ENCODE measurements at places on chromosomes 2 and 18.
A peak's percentile ranks its signal among the peaks of the same experiment; 100 is the strongest.

- H3K4me1 ChIP-seq = peaks cover 23% of the 10 kb centered on the region
- DNase-seq = no peak
- no peaks in the 10 kb centered on the region for H3K27me3 ChIP-seq
- peak overlapping the region; percentile 77 for H3K27ac ChIP-seq
These were observed 50.3 kb downstream of the CCBE1 start for GRCh38 chr18:59646963-59647307.

DNA sequence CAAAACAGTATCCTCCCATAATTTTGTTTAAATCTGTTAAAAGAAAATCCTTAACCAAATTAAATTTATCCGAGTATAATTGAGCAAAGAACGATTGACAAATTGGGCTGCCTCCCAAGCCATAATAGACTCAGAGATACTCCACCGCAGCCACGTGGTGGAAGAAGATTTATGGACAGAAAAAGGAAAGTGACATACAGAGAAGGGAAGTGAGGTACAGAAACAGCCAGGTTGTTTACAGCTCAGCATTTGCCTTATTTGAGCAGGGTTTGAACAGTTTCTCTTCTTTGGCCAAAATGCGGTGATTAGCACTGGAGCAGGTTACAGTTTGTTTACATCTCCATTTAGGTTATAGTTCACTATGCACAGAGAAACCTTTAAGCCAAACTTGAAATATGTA, 60.8 kb downstream of the KYNU start:
- H3K27me3 ChIP-seq = no peaks in the 10 kb centered on the region
- no peak overlapping the region for H3K27ac ChIP-seq
- DNase-seq = no peak
- H3K4me1 ChIP-seq = peaks cover 3% of the 10 kb centered on the region
- no peaks in the 10 kb centered on the region for H3K36me3 ChIP-seq
- H3K4me3 ChIP-seq = no peak overlapping the region

- H3K27ac ChIP-seq = no peak overlapping the region
- DNase-seq = no peak
- no peak overlapping the region for H3K4me3 ChIP-seq
- peaks cover 3% of the 10 kb centered on the region for H3K4me1 ChIP-seq
- no peaks in the 10 kb centered on the region for H3K27me3 ChIP-seq
- H3K36me3 ChIP-seq = peaks cover 28% of the 10 kb centered on the region
These were observed 139.7 kb downstream of the ROCK1 start for GRCh38 chr18:20971886-20972267.

DNA sequence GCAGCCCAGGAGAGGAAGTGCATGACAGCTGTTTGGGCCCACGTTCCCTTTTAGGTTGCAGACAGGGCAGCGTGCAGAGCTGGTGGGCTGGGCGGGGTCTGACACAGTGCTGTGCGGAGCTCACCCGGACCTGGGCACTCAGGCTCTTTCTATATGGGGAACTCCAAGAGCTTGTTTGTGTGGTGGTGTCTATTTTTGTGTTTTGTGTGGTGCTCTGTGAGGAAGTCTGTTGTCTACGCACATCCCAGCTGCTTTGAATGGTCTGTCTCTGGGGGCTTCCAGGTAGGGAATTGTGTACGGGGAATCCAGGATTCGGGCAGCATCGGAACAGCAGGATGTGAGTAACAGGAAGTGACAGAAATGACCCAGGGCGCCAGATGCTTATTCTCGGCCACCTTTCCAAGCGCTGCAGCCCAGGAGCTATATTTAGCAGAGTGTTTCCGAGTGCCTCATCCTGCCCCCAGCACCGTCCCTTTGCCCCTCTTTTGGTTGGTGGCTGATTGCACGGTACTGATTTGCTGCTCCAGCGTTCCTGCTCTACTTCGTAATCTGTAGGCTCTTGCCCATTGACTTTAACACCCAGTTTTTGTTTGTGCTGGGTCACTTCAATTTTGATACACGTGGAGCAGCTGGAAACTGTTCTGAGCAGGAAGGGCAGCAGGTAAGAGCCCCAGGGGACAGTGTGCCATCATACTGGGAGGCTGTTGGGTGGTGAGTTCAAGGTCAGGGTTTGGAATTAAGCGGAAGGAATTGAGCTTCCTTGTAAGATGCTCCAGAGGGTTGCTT, 64.7 kb downstream of the DGKD start:
- no peaks in the 10 kb centered on the region for H3K36me3 ChIP-seq
- peak overlapping the region; percentile 94 for H3K27ac ChIP-seq
- peaks cover 92% of the 10 kb centered on the region for H3K4me1 ChIP-seq
- peak overlapping the region; percentile 60 for H3K4me3 ChIP-seq

DNA sequence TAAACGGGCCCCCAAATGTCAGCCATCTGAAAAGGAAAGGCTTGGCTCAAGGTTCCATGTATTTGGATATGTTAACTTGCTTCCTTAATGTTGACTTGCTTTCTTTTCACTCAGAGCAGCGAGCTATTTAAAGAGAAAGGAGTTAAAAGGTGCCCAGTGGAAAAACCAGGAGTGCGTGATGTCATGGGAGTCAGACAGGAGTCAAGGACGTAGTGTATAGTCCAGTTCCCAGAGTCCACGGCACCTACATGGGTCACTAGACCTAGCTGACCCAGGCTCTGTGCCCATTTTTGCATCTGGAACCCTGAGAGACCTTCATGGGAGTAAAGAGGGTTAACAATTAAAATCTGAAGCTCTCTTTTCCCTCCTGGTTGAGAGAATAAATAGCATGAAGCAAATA, 19.8 kb downstream of the SLC3A1 start:
- H3K4me3 ChIP-seq = no peak overlapping the region
- H3K27ac ChIP-seq = no peak overlapping the region
- H3K4me1 ChIP-seq = peaks cover 40% of the 10 kb centered on the region
- DNase-seq = no peak
- H3K36me3 ChIP-seq = no peaks in the 10 kb centered on the region
- H3K27me3 ChIP-seq = no peaks in the 10 kb centered on the region

- peaks cover 24% of the 10 kb centered on the region for H3K4me1 ChIP-seq
- no peaks in the 10 kb centered on the region for H3K27me3 ChIP-seq
These were observed 17.7 kb downstream of the ROCK2 start for GRCh38 chr2:11326677-11327211.

GRCh38 chr2:38601463-38602135, 1.1 kb downstream of the HNRNPLL start:
- H3K4me3 ChIP-seq = peak overlapping the region; percentile 88
- no peak for DNase-seq
- H3K27ac ChIP-seq = peak overlapping the region; percentile 98

DNA sequence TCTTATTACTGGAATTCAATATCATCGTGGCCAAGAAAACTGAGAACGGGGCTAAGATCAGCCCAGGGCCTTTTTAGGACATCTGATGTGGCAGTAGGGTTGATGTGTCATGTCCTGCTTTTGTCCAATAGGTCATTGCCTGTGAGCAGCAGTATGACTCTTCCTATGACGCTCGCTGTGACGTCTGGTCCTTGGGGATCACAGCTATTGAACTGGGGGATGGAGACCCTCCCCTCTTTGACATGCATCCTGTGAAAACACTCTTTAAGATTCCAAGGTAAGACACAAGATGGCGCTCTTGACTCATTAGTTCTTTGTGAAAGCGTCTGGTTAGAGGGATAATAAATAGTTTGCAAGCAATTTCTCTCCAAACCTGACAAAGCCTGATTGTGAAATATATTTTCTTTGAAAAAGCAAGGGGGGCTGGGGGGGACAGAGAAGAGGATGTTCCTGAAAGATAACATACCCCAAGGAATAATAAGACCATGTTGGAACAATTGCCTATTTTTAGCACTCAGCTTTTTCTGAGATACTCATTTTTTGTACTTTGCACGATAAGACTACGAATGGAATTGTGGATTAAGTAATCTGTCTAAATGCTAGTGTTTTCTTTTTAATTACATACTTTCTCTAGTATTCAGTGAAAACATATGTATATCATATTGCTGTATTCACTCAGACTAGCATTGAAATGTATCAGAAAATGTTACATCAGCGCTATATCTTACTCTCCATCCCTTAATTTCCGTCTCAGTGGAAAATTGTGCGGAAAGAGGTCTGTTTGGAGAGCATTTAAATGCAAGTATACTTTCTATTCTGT, 58.1 kb downstream of the MYO3B start:
- peaks cover 29% of the 10 kb centered on the region for H3K27me3 ChIP-seq
- H3K36me3 ChIP-seq = no peaks in the 10 kb centered on the region
- no peak overlapping the region for H3K27ac ChIP-seq
- no peaks in the 10 kb centered on the region for H3K4me1 ChIP-seq
- H3K4me3 ChIP-seq = no peak overlapping the region
- no peak for DNase-seq

DNA sequence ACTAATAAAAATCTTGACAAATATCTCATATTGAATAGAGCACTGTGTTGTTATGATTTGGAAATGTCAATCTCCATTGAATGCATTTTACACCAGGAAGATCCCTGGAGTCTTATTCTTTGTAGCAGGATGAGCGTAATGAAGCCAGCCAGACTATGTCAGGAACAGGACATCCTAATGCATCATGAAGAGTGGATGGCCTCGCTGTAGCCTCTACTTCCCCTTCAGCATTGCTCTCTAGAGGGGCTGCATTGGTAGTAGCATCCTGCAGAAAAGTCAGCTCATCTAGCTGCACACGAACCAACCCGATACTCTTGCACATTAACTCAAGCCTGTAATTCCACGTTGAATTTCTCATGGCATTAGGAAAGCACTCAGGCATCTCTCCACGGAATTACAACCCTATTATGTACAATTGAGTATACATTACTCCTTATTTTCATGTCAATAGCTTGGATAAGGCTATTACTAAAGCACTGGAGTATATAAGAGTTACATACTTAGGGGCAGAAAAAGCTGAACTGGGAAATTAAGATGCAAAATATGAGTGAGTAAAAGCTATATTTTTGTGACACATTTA, 76.1 kb downstream of the CMPK2 start:
- H3K27me3 ChIP-seq = no peaks in the 10 kb centered on the region
- no peak overlapping the region for H3K27ac ChIP-seq
- no peak overlapping the region for H3K4me3 ChIP-seq
- no peaks in the 10 kb centered on the region for H3K36me3 ChIP-seq
- no peaks in the 10 kb centered on the region for H3K4me1 ChIP-seq
- DNase-seq = no peak
